ENCODE measurements at places on chromosomes 7 and 10.

DNA sequence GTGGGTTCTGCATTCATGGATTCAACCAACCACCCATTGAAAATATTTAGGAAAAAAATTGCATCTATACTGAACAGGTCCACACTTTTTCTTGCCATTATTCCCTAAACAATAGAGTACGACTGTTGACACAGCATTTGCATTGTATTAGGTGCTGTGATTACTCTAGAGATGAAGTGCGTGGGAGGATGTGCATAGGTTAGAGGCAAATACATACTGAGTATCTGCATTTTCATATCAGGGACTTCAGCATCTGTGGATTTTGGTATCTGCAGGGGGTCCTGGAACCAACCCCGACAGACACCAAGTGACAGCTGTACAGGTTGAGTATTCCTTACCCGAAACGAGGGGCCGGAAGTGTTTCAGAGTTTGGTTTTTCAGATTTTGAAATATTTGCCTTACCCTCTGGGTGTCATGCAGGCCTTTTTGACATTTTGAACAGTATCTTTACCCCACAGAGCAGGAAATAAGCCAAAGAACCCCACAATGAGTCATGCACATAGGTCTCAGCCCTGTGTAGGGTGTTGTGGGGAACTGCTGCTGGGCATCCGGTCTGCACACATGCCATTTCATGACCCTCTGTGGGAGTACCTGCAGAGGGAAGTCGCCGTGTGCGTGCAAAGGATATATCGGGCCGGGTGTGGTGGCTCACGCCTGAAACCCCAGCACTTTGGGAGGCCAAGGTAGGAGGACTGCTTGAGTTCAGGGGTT, 14.5 kb downstream of the NUDT5 start:
- peak; percentile 90 for DNase-seq

GRCh38 chr10:43751646-43752045, 103.0 kb upstream of the ZNF32 start:
- no peak for DNase-seq

DNA sequence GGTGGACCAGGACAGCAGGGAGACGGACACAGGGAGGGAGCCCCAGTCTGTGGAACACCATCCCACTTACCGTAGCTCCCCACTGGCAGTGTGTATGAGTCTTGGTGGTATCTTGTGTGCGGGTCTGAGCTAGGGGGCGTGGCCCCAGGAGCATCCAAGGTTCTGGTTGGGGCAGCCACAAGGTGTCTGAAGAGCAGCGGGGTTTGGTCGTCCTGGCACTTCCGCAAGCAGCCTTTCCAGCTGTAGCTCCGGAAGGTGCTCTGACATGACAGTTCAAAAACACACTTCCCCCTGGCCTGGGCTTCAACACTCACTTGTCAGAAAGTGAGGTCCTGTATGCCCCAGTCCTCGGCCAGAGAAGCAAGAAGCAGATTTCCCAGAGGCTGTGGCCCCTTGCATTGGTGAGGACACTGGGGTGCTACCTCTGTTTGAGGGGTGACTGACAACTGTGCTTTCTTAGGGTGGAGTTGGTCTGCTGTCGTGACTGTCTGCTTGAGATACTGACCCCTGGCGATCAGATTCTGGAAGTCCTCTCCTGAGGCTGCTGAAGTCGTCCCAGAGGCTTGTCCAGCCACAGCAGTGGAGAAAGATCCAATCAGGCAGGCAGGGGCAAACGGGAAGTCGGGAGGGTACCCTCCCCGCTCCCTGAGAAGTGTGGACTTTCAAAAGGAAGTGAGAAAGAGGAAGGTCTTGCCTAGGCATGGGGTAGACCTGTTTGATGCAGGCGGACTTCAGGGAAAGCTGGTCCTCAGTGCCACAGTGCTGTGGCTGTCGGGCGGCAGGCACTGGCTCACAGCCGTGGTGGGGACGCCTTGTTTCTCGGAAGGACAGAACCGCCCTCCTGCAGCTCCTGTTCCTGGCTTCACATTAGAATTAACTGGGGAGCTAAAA, 51.4 kb upstream of the PFKFB3 start:
- peak; percentile 61 for DNase-seq

- DNase-seq = no peak
Measured at GRCh38 chr7:130021105-130021834, 29.9 kb downstream of the ZC3HC1 start.

GRCh38 chr7:104803931-104804330, 210.1 kb upstream of the KMT2E start:
- DNase-seq = no peak

DNA sequence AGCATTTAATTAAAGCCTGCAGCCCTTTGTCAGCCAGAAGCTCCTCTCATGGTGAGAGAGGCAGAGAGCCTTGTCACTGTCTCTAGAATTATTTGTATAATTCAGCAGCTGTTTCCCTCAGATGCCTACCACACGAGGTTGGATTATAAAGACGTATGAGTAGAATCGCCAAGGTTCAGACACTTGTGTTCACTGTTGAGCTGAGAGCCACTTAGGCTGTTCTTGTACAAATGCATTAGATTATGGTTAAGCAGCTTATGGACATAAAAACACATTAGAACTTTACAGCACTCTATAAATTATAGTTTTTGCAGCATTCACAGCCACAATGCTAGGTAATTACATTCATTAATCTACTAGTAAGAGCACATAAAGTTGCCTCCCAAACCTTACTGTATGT, 282.6 kb downstream of the AUTS2 start:
- no peak for DNase-seq

- DNase-seq = no peak
Measured at GRCh38 chr10:50405723-50406122, 154.4 kb upstream of the ASAH2 start.

DNA sequence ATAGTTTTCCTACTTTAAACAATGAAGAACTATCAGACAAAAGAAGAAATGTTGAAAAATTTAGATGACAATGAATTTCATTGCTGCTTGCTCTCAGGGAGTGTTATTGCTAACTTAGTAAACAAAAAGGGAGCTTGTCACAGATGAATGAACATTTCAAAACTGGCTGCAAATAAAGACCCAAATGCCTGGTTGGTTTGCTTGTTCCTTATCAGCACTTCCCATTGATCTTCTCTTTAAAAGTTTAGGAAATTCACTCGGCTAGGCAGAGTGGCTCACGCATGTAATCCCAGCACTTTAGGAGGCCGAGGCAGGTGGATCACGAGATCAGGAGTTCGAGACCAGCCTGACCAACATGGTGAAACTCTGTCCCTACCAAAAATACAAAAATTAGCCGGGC, 167.2 kb downstream of the RAPGEF5 start:
- DNase-seq = no peak

DNA sequence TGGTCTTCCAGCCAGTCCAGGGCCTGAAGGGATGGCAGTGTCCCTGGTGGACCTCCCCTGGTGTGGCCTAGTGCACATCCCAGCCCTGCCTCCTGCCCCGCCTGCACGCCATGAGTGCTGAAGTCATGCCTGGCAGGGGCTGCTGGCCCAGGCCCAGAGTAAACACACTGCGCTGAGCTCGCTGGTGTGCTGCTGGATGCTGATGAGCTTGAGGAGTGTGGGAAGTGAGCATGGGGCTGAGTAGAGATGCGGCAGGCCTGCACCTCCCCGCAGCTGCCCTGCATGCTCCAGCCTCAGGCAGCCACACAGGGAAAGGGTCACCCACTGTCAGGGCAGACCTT, 43.2 kb downstream of the HTRA1 start:
- DNase-seq = no peak

DNA sequence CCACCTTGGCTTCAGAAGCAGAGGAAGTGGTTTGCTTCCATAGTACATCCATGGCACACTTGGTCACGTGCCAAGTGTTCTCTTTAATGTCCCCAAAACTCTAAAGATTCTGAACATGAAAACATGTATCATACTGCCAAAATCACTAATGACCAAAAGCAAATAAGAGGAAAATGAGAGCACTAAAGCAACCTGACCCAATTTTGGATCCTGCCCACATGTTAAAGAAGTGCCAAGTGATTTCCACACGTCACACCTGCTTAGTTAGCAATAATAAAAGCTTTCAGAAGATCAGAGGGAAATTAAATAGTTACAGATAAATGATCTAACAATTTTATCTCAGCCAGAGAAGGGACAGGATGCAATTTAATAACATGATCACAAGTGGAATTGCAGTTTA, 1170.0 kb downstream of the XPNPEP1 start:
- DNase-seq = no peak

Data from activated CD4-positive, alpha-beta T cell treated with anti-CD3 and anti-CD28 coated beads, Interleukin-2, Interleukin-4, amounts not matched to agents 100 ng/mL and 50 ng/mL, durations not matched to agents 16 hours and 8 hours (primary cell).